ENCODE measurements at places on chromosomes 7 and 10.
A peak's percentile ranks its signal among the peaks of the same experiment; 100 is the strongest.

- DNase-seq: no peak
Measured at GRCh38 chr7:139641337-139641992, 118.0 kb downstream of the CLEC2L start.

GRCh38 chr7:36137258-36137657 lies 15.8 kb upstream of the EEPD1 start:
- no peak for DNase-seq

DNA sequence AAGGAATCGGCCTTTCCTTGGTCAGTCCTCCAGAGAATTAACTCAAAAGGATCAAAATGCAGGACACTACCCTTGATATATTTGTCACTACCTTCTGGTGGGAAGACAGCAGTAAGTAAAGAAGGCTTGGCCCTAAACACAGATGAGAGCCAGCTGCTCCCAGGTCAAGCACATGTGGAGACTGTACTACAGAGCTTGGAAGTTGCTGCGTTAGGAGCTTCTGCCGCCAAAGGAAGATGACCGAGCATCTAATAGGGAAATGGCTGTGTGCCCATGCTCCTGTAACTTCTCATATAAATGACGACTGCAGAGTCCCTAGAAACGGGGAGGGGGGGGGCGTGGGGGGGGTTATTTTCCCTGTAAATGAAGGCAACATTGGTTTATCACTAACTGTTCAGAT lies 59.0 kb downstream of the PODXL start:
- no peak for DNase-seq

DNA sequence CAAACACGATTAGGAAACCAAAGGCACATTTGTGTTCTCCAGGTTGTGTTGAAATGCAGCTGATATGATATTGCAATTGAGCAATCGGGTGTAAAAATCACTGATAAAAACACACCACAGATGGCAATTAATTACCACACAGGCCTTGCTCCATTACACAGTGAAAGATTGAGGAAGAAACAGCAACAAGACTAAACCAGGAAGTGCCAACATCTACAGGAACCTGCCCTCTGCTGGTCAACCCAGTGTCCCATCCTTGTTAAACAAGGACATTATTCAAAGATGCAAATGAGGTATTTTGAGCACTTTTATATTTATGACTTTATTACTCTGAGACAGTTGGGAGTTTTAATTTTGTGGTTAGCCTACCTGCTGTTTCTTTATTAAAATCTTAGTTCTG lies 765.6 kb upstream of the GHITM start:
- DNase-seq: no peak

GRCh38 chr10:79404231-79404609 lies 41.2 kb downstream of the ZCCHC24 start:
- no peak for DNase-seq

DNA sequence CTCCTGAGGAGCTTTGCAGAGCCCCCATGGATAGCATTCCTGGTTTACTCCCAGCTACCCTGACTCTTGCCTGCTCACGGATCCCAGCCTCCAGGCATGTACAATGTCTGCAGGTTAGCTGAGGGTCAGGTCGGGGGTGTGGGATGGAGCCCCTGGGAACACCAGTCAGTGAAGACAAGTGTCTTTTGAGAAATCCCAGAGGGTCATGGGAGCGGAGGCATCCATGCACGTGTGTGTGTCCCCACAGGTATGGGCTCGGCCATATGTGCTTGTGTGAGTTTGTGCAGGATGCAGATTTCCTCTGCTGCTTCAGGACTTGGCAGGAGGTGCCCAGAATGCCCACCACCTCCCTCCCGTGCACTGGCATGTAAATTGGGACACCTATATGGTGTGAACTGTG lies 28.3 kb upstream of the EN2 start:
- DNase-seq: no peak

- no peak for DNase-seq
Measured at GRCh38 chr7:70416347-70416985, 715.5 kb upstream of the GALNT17 start.

DNA sequence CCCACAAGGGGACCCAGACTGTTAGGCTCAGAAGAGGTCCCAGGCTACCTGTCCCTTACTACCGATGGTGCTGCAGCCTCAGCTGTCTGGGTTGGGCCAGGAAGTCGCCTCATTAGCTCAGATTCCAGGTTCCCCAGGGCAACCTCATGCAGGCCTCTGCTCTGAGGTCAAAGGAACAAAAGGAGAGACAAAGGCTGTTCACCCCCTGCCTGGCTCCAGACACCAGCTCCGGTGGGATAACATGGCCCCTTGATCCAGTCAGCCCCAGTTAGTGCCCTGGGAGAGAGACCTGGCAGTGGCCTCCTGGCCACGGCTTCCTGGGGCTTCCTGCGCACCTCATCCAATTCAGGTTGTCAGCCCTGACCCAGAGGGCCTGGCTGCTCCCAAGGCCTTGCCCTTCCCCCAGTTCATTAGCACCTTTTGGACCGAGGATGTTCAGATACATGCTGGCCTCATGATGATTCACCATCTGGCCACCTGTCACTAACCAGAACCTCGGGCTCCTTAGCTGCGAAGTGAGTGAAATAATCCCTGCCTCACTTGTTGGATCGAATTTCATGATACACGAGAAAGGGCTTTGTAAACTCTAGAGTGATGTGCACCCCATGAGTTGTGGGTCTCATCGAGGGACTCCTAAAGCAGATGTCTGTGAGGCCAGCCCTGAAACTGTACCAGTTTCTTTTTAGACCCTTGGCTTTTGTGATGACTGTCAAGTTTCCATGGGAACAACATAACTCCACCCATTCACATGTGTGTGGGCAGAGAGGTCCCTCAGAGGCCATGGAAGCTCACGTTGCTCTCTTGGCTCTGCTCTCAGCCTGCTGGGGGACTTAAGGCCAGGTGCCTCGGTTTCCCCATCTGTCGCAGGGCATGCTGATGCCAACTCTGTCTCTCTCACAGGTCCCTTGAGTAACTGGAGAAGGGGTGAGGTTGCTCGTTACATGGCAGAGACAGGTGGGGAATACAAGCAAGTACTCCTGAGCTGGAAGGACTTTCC lies 79.5 kb upstream of the PCBD1 start:
- no peak for DNase-seq

DNA sequence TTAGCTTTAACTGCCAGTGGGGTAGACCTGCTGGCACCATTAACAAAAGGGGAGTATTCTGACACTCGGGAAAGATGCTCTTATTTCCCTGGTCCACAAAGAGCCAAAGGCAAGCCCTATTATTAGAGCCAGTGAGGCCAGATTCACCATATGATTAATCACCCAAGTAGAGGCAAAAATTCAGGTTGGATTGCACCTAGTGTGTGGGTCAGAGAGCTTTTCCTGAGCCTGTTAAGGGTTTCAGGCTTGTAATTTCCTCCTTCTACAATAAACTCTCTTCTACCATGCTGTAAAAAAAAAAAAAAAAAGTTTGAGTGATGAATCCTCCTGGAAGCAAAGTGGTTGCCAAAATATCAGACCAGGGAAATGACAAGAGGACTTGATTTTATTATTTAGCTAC lies 163.5 kb downstream of the MBL2 start:
- peak; percentile 6 for DNase-seq
